Left lung (tissue), 14 donors: ENCODE measurements at places on chromosomes 7 and 10. TPM values are rescaled to one million over a fixed set of nuclear protein-coding genes. Genes with fewer than 3 reads are reported as not detected.

HPS1 gene
- 37.3 TPM for polyA plus RNA-seq

DNA sequence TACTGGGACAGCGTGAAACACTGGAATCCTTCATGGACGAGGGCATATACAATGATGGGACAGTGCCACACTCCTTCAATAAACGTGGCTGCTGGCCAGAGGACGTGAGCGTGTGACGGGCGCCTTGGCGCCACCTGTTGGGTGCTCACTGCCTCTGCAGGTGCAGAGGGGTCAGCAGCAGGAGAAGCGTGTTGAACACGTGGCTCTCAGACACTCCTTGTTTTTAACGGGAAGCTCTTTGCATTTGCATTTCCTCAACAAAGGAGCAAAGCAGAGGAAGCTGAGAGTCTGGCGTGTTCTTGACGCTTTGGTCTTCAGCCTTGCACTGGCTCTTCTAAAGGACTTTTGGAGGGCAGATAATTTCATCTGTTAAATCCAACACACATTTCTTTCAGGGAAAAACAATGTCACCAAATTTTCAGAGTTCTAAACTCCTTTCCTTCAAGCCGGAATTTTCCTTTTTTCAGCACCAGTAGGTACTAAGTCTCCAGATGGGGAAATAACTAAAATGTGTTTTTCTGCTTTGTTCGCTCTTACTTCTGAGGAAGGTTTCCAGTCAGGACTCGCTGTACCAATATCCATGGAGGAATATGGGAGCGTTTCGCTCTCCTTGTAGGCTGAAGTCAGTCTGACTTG, 2.9 kb upstream of the GET4 start:
- DNase-seq, result peak; percentile 88

- no peak for DNase-seq
Observed at GRCh38 chr10:13271552-13272163, 28.2 kb downstream of the PHYH start.

OPN4 gene
- polyA plus RNA-seq, result not detected

SLC16A9 gene
- 41.0 TPM for polyA plus RNA-seq

GIMAP4 gene
- polyA plus RNA-seq, result 71.1 TPM

GRCh38 chr7:132049462-132050304, 493.3 kb upstream of the PODXL start:
- no peak for DNase-seq

WDR86 gene
- polyA plus RNA-seq, result 22.3 TPM

DPP6 gene
- polyA plus RNA-seq, result 0.72 TPM

DNA sequence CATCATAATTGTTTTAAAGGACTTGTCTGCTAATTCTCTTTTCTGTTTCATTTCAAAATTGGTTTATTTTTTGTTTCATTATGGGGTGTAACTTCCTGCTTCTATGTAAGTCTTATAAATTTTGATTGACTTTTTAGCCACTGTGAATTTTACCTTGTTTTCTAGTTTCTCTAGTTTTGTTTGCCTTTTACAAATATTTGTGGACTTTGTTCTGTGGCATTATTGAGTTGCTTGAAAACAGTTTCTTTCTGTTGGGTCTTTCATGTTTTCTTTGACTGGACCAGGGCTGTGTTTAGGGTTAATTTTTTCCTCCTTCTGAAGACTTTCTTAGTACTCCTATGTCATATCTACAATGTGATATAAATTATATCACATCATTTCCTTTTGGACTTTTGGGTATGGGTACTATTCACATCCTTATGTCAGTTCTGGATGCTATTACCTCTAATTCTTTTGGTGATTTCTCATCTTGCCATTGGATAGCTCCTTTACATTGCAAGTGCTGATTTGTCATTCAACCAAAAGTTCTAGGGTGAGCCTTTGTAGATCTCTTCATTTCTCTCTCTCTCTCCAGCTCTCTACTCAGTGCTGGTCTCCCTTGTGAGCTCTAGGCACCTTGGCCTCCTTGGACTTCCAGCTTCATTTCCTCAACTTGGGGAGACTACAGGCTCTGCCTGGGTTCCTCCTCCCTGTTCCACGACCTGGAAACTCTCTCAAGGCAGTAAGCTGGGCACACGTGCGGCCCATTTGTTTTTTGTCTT, 36.9 kb downstream of the MLLT10 start:
- no peak for DNase-seq
